Panc1 (cell line): ENCODE measurements at places on chromosomes 16 and 17. TPM values are rescaled to one million over a fixed set of nuclear protein-coding genes. Genes with fewer than 3 reads are reported as not detected.

- no peak for DNase-seq
These were observed 128.5 kb downstream of the CA10 start for GRCh38 chr17:52030052-52030451.

DNA sequence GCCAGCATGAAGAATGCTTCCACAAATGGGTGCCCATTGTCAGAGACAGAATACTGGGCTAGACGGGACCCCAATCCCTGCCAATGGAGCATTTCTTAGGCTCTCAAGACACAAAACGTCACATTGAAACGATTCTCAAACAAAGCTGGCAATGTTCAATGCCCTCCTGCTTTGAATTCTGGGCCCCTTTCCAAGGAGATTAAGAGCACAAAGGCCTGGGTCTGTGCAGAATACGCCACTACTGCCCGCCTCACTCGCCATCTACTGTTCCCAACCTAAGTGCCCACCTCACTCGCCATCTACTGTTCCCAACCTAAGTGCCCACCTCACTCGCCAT is 9.7 kb downstream of the CFAP20 start:
- DNase-seq = no peak

ABCA9 gene
- total RNA-seq = 0.05 TPM

- no peak for DNase-seq
These were observed 9.5 kb downstream of the FOXF1 start for GRCh38 chr16:86519649-86520316.

ZNF747 gene
- total RNA-seq = 10.9 TPM

- DNase-seq = no peak
These were observed 57.1 kb downstream of the BRIP1 start for GRCh38 chr17:61806081-61806828.

DNA sequence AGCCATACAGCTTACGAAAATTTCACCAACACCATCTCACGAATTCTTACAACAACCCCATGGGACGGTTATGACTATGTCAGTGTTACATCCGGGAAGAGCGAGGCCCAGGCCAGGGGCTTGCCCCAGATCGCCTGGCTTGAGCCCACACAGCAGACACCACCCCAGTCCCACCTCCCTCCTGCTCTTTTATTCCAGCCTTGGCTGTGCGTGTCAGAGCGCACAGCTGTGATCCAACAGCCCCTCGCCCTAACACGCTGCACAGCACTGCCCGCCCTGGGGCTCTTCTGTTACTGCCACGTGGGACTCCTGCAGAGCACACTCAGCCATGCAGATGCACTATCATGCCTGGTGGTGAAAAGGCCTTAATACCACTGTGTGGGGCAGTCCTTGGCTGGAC is 127.9 kb downstream of the ENGASE start:
- no peak for DNase-seq

GRCh38 chr16:79190542-79190941 is 410.0 kb downstream of the MAF start:
- no peak for DNase-seq

DNA sequence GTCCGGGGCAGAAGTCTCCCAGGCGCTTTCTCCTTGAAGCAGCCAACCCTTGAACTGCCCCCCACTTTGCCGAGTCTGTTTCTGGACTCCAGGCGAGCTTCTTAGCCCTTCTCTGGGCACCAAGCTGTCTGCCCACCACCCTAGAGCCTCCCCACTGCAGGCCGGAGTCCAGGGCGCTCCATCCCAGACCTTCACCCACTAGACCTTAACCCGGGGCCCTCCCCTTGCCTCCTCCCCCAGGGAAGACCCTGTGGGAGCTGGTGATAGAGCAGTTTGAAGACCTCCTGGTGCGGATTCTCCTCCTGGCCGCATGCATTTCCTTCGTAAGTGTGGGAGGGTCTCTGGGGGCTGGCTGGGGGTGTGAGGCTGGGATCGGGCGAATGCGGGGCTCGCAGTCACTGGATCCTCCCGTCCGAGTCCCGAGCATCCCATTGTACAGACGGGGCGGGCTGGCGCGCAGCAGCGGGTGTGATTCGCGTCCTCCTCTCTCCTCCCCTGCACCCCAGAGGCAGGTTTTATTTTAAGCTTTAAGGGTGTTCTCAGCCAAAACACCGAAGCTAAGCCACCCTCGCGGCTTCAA is 1.1 kb downstream of the ATP2A1 start:
- no peak for DNase-seq

DNA sequence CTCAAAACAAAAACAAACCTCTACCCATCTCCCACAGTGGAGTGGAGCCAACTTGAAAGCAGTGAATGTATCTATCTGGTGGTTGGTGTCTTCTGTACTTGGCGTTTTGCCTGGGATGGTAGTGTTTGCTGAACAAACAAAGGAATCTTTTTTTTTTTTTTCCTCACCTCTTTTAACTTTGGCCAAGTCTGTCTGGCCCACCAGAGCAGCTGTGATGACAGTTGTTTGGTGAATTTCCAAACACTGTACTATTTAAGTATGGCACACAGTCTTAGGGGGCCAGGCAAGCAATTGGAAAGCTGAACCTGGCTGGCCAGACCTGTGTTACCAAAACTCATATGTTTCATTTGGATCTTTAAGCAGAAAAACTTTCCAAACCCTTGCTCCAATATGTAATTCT is 101.8 kb upstream of the CDH13 start:
- no peak for DNase-seq

GNGT2 gene
- not detected for total RNA-seq

C17orf58 gene
- 15.6 TPM for total RNA-seq

C17orf78 gene
- total RNA-seq = not detected

DNA sequence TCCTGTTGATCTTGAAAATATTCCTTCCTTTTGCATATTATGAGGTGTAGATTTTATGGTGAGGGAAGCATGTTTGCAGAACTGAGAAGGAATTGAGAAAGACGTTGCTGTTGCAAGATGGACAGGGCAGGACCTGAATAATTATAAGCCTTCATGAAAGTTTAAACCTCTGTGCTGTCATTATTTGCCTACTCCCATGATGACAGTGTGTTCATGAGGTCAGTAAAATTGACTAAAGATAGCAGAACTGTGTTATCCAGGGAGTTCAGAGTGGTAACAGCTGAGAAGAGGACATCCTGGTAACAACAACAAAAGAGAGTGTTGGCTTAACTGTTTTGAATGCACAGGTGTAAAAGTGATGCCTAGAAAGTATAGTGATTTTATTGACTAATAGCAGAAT is 45.3 kb upstream of the HLF start:
- DNase-seq = no peak

ABHD15 gene
- total RNA-seq = 33.7 TPM

DNA sequence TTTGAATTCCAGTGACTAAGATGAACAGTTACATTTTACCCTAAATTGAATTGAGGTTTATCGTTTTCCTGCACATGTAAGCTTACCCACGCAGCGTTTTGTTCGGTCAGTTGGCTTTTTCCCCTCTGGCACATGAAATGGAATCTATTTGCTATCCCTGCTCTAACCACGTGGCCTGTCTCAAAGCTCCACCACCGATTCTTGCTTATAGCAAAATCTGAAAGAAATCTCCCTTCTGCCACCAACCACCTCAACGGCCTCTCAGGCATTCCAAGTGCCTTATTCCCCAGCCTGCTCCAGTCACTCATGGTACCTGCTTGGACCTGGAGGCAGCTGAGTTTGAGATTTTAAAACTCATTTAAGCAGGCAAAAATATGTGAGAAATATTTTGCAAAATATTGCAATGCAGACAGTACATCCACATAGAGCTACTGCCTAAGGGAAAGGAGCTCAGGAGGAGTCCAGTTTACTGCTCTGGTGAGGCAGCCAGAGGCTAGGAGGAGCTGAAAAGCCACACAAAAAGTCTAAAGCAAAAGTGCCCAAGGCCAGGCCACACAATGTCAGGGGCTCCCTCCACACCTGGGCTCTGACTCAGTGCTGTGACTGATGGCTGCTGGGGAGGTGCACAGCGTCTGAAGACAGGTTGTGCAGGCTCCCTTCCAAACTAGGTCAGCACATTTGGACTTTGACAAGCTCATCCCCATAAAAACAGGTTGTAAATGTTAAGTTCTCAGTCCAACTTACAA is 26.4 kb downstream of the ARHGAP17 start:
- no peak for DNase-seq

DNA sequence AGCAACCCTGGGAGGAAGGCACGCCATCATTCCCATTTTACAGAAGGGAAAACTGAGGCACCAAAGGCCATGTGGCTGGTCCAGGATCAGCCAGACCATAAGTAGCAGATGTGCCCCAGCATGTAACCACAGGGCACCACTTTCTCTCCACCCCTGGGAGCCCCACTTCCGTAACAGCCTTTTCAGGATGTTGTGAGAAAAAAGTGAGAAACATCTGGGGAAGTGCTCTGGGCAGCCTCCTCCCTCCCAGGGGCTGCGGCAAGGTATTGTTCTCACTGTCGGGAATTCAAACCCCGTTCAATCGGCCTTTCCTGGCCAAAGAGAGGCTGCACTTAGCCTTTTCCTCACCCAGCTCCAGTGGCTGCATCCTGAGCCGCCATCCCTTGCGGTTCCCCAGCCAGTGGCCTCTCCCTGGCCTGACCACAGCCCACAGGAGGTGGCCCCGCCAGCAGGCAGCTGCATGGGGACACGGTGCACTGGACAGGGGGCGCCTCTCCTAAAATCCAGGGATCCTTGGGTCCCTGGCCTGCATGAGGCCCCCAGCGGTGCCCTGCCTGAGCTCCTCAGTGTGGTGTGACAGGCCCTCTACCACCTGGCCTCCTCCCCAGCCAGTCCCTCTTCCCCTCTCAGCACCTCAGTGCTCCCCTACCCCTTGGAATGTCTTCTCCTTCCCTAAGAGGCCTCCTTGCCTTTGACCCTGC is 5.7 kb upstream of the CDH5 start:
- no peak for DNase-seq

- DNase-seq = no peak
These were observed 20.4 kb upstream of the RBL2 start for GRCh38 chr16:53413864-53414263.

DNA sequence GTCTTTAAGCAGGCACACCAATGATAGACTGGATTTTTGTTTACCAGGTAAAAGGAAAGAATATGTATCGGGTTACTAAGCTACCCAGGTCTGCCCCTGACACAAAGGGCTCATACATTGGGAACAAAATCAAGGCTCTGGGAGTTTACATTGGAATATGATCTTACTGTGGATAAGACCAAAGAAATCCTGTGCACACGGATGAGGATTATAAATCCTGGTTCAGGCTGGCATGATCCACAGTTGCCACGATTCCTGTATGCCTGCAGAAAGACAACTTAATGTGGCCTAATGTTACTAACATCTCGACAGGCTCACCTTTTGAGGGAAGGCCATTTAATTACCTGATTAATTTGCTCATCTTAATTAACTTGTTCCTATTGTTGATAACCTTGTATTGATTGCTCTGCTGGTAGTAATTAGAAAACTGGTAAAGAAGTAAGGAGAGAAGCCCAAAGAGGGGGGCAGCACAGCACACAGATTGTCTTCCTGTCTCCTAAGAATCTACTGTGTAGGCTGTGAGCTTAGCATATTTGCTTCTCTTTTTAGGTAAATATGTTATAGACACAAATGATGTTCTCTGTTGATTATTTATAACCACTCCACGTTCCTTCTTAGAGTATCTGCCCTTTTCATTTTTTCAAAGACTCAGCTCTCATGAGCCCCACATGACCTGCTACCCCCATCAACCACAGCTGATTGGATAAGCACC is 51.0 kb upstream of the TOX3 start:
- DNase-seq = no peak

DNAH9 gene
- total RNA-seq = not detected

RASL10B gene
- 4.3 TPM for total RNA-seq
